CD4-positive, alpha-beta T cell (primary cell): ENCODE measurements at places on chromosomes 2 and 18.

- no peak for DNase-seq
Observed at GRCh38 chr2:215817046-215817445, 196.3 kb downstream of the MREG start.

DNA sequence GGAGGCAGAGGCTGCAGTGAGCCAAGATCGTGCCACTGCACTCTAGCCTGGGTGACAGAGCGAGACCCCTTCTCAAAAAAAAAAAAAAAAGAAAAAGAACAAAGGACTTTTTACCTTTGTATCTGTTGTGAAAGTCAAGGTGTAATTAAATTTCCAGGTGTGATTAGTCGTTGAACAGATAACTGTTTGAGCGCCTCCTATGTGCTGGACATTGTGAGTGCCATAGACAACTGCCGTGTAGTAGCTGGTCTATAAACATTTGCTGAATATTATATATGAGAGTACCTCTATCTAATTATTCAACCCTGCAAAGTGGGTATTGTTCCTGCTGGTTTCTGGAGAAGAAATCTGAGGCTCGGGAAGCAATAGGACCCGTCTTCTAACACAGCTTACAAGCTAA lies 71.8 kb downstream of the ASAP2 start:
- no peak for DNase-seq

DNA sequence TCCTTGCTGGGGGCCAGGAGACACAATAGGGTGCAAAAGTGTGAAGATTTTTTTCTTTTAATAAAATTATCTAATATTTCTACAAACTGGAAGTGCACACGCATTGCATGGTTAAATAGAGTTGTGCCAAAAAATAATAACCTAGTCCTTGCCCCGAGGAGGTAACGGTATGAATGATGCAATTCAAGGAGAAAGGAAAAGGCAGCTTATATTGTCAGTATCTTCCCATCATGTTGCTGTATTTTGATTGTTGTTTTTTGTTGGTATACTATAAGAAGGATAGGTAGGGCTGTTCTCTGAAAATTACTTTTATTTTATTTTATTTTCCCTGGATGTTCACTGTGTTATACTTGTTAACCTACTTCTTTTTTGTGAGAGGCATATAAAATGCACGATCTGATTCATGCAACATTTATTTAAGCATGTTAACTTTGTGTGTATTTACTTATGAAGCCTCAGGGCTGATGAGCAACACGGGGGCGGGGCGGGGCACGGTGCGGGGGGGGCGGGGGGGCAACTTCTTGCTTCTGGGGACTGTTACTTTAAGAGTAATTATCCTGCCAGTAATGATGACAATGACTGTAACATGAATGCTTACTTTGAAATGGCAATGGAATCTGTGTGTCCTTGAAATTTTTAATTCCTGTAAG lies 118.6 kb downstream of the AQP4 start:
- no peak for DNase-seq

DNA sequence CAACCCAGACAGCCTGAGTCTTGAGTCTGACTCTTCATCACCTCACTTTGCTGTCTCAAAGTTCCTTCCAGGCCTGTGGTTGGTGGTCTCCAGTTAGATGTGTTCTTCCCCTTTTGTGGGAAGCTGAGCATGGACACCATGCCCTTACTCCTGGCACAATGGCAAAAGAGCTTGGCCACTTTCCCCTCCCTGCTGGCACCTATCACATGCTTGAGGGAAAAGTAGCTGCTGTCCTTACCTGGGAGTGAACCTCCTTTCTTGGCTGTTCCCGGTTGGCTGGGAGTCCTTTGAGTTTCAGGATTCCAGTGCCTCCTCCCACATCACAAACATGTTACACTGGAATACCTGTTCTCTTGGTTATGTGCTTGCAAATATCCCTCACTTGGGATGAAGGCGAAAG lies 97.8 kb downstream of the GATA6 start:
- no peak for DNase-seq

DNA sequence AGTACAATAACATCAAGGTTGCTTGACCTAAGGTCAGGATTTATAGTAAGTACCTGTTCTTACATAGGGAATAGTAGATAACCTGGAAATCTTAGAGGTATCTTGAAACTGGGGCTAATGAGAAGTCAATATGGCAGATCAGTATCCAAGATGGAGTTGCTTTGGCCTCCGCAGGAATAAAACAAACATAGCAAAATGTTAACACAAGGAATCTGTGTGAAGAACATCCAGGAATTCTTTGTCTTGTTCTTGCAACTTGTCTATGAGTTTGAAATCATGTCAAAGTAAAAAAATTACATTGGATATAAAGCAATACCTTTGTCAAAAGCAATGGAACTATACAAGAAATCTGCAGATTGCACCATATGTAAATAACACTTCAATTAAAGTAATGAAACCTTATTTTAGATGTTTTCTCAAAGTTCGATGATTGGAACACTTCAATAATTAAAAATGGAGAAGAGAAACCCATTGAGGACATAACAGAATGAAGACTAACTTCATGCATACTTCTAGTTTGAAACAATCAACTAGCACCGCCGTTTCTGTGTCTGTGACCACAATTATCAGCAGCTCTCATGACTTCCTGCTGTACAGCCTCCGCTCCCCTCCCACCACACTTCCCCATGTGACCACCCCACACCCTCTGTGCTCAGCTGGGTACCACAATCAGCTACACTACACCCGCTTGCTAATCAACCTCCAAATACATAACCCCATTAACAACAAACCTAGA lies 27.6 kb downstream of the C2orf76 start:
- peak; percentile 40 for DNase-seq

DNA sequence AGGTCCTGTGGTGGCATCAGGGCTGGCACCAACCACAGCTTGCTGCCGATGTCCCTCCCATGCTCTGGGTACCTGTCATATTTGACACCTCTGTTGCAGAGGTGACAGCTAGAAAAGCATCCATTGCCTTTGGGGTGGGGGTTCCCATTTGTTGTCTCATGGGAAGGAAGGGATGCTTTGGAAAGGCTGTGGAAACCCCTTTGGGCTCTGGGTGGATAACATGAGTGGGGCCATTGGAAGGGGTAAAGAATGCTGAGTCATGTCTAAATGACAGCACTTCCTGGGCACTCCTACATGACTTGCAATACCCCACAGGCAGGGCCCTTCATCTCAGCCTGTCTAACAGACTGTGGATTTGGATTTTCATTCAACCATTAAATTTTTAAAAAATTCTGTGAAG lies 27.8 kb downstream of the CTIF start:
- no peak for DNase-seq

DNA sequence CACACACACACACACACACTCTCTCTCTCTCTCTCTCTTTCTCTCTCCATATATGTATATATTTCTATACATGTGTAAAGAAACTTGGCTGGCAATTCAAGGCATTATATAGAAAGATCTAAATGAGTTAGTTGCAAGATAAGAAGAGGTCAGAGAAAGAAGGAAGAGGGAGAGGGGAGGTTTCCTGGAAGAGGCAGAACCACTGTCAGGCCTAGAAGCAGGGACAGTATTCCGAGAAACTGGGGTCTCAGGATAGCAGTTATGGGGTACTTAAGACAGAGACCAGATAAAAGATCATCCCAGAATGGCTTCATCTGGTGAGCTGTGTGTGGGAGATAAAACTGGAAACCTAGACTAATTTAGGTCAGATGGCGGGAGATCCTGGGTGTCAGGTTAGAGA lies 180.8 kb downstream of the CAMKMT start:
- DNase-seq, result no peak

DNA sequence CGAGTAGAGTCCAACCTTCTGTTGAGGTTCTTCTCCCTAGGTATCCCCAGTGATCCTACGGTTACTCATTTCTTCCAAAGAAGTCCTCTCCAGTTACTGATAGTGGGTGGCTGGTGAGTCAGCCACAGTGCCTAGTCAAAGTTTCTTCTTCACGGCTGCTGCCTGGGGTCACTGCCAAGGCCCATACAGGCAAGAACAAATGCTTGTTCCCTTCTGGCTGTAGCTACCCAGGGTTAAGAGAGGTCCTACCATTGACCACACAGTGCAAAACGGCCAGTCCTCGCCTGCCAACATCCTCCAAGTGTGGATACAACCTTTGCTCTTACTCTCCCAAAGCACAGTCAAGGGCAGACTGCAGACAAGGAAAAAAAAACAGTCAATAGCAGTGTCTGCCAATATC lies 2.9 kb upstream of the PTPN4 start:
- DNase-seq, result no peak

DNA sequence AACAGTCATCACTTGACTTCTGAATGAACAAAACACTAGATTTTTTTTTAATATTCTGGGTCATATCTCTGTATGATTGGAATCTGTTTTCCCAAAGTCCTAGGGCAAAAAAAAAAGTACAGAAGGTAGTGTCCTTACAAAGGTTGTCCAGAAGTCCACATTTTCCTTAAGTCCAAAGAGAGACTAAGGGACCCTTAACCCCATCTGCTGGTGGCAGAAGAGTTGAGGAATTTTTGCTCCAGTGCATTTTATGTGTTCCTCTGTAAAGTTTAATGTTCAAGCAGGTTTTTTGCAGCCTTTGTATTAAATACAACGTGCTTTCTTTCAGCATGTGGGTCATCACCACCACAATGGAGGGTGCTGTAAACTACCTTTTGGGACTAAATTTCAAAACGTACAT lies 215.9 kb downstream of the SP3 start:
- no peak for DNase-seq

GRCh38 chr2:197191177-197191939 lies 119.2 kb downstream of the ANKRD44 start:
- DNase-seq, result no peak

DNA sequence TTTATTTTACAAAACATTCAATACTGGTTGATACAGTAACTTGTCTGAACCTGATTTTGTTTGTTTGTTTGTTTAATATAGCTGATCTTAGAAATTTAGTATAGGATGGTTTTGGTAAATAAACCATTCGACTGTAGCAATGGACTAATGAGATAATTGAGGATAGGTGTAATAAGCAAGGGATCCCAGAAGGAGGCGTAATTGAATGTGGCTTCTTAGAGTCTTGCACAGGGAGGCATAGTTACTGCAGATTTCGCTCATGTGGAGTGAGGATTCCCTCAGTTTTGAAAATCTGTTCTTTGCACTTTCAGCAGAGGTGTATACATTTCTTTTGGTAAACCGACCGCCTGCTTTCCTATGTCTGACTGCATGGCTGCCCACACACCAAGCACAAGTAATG lies 709.6 kb downstream of the SOCS6 start:
- no peak for DNase-seq

- DNase-seq, result no peak
Observed at GRCh38 chr2:156332284-156332533, 312 bp downstream of the NR4A2 start.

GRCh38 chr2:16640867-16641266 lies 24.8 kb downstream of the CYRIA start:
- no peak for DNase-seq

DNA sequence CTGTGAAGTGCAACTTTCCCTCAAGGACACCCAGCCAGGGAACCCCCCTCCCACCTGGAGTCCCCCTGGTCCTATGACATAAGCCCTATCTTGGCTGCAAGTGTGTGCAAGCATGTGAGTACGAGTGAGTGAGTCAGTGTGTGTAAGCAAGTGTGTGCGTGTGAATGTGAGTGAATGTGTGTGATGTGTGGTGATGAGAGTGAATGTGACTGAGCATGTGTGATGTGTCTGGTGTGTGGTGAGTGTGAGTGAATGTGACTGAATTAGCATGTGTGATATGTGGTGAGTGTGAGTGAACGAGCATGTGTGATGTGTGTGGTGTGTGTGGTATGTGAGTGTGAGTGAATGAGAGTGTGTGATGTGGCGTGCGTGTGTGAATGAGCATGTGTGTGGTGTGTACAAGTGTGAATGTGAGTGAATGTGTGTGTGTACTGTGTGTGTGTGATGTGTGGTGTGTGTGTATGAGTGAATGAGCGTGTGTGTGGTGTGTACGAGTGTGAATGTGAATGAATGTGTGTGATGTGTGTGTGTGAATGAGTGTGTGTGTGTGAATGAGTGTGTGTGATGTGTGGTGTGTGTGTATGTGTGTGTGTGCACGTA lies 68.8 kb upstream of the SMAD7 start:
- DNase-seq, result no peak

DNA sequence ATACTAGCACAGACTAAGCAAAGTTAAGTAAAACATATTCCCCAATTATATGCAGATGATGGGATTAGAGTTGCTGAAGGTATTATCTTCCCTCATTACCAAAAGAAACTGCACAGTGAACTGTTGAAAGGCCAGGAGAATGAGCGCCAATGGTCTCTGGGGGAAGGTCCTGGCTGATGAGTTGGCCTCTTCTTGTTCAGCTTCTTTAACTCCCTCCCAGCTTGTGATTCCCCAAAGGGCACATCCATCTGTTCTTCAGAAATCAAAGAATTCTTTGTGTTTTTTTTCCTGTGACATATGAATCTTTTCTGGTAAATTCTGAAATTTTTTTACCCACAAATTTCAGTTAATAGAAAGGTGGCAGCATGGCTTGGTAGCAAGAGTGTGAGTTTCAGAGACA lies 667.6 kb downstream of the CNTNAP5 start:
- DNase-seq, result no peak

DNA sequence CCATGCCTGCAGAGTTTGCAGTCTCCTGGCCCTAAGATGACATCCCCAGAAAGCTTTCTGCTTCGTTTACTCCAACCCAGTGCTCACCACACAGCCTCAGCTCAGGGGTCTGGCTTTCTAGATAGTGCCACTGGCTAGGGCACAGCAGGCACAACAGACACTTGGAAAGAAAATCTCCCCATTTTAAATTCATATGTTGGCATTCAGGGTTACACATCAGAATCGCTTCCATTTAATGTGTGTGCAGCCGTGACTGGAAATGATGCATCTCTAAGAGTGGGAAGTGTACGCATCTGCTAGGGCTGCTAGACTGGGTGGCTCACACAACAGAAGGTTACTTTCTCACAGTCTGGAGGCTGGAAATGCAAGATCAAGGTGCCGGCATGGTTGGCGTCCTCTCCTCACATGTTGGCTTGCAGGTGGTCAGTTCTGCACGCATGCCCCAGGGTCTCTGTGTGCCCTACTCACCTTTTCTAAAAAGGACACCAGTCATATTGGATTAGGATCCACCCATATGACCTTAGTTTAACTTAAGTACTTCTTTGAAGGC lies 329.4 kb upstream of the RAB12 start:
- no peak for DNase-seq

DNA sequence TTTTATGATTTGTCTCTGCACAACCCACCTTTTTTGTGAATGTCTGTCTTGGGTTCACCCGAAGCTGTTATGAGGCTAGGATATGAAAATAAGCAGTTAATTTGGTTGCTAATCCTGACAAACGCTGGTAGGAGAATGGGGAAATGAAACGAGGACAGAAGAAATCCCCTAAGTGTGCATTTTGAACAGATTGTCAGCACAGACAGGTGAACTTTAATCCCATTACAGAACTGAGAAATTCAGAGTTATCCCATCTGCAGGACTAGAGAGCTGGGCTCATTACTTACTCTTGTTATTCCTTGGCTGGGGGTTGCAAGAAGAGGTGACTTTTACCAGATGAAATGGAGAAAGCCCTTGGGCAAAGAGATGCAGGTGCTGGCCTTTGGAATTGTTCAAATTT lies 123.3 kb upstream of the NYAP2 start:
- no peak for DNase-seq

- DNase-seq, result no peak
Observed at GRCh38 chr18:9319333-9319732, 15.2 kb upstream of the TWSG1 start.

GRCh38 chr2:189657867-189658266 lies 3.4 kb upstream of the ASNSD1 start:
- DNase-seq, result peak; percentile 37
